ENCODE measurements at places on chromosomes 3 and 15.

DNA sequence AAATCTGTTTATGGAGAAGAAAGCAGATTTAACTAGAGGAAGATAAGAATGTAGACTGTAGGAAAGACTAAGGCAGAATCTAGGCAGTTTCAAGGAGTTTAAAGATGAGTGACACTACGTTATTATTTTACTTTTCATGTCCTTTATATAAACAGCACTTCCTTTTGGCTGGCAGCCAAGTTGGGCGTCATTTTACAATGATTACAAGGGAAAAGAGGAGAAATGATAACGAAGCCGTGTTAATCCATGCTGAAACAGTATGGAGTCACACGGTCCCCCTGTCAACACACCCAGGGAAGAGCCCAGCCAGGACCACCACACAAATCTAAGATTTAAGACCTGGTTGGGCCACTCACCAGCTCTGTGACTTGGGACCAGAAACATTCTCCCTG, 83.7 kb upstream of the NEO1 start:
- DNase-seq: no peak

DNA sequence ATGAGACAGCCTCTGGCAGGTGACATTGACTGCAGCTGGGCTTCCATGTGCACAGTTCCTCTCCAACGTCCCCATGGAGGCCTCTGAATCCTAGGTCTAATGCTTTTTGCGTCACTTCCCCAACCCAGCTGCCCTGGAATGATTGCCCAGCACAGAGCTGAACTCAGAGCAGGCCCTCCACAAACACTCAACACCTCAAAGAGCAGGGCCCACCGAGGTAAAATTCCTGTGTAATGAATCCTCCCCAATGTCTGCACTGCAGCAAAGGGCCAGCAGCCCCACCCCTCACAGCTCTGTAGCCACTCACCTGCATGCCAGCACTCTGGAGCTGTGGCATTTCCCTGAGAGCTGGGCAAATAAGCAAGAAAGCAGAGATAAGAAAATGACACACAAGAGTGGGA, 42.6 kb upstream of the DUSP7 start:
- no peak for DNase-seq

- DNase-seq: no peak
Measured at GRCh38 chr3:21269882-21270281, 481.1 kb downstream of the ZNF385D start.

DNA sequence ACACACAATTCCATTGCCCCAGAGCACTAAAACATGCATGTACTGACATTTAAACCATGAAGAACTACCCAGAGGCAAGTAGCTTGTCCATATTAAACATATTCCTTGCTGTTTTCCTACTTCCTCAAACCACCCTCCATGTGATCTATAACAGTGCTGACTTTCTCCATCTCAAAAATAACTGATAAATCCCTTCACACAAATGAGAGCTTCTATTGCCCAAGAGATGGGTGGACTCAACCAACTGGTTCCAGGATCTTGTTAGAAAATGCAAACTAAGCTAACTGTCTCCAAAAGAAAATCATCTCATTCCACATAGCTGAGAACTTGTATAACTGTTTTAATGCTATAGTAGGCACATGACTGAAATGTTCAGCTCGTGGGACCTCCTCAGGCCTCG, 29.6 kb downstream of the DCLK3 start:
- DNase-seq: no peak

GRCh38 chr3:182671942-182672341, 121.4 kb upstream of the ATP11B start:
- no peak for DNase-seq

- no peak for DNase-seq
Measured at GRCh38 chr3:107959550-107960154, 131.2 kb downstream of the CD47 start.

DNA sequence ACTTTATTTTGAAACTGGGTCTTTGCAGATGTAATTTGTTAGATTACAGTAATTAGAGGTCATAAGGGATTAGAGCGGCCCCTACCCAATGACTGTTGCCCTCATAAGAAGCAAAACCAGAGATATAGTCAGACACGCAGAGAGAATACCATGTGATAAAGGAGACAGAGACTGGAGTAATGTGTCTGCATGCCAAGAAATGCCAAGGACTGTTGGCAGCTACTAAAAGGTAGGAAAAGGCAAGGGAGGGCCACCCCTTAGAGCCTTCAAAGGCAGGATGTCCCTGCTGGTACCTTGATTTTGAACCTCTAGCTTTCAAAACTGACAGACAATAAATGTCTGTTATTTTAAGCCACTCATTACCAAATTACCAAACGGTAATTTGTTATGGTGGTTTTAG, 548.2 kb downstream of the FHIT start:
- no peak for DNase-seq

GRCh38 chr3:12799525-12800440, 3.3 kb downstream of the CAND2 start:
- DNase-seq: no peak

All from stimulated activated CD8-positive, alpha-beta memory T cell treated with anti-CD3 and anti-CD28 coated beads, Interleukin-2, amount 100 ng/mL, for 48 hours (primary cell).